ENCODE measurements at places on chromosomes 3 and 15.

DNA sequence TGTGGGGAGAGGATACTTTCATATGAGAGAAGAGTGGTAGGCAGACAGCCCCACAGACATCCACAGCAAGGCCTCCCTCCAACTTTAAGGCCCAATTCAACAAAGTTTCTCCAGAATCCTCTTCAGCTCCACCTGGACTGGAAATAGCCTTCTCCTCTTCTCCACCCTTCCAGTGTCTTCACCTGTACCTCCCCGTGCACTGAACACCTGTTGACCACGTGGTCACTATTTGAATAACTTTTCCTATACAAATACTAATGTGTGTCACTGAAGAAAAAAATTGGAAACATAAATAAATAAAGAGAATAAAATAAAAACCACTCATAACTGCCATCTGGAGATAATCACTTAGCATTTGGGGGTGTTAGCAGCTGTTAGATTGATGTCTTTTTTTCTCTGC, 52.9 kb downstream of the CCNL1 start:
- DNase-seq, result no peak

DNA sequence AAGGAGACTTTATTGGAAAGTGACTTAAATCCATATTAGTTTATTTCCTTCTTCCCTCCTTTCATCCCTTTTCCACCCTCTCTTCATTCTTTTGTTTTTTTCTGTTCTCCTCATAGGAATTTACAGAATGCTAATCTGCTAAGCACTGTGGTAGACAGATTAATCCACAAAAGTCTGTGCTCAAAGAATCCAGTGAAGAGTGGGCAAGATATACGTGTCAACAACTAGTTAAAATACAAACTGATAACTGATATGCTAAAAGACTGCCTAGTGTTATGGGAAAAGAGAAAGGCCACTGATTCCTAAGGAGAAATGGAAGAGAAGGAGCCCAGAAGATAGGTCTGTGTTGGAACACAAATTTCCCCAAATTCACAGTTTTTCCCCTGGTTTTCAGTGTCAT, 202.2 kb downstream of the MBNL1 start:
- no peak for DNase-seq

- no peak for DNase-seq
These were observed 53.2 kb upstream of the ADPGK start for GRCh38 chr15:72836676-72837330.

DNA sequence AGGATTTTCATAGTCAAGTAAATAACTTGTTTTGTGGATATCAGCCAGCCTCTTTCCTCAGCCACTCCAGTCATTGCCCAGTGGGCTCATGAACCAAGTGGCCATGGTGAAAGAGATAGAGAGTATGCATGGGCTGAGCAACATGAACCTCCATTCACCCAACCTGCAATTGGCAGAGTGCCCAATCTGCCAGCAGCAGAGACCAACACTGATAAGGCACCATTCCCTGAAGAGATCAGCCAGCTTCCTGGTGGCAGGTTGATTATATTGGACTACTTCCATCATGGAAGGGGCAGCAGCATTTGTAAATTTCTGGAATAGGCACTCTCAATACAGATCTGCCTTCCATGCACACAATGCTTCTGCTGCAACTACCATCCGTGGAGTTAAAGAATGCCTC, 10.3 kb upstream of the MCF2L2 start:
- no peak for DNase-seq

DNA sequence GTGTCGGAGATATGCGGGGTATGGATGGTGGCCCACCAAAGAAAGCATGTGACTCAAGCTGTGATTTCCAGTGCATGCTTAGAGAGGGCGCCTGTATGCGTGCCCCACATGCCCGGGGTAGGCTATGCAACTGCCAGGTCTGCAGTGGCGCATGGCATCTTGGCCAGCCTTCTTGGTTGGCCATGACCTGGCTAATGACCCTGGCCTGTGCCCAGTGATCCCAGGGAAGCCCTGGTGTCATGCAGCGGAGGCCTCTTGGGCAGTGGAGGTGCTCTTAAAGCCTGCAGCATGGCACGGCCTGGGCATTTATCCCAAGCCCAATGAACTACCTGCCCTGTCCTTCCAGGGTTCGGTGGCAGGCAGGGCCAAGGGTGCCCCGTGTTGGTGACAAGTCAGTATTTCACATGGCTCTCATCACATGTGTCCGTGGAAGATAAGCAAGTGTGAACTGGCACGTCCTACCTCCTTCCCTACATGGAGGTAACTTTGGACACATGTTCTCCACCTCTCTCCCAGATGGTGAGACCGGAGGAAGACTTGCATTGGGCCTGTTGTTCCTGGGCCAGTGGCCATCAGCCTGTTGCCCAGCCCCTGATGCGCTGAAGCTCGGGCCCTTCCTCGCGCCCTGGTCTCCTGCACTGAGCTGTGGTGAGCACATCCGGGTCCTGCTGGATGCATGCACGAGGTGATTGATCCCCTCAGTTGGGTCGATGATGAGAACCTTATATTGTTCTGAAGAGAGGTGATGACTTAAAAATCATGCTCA, 192.0 kb downstream of the UBE3A start:
- DNase-seq, result no peak

All from GM23338 (cell line).